ENCODE measurements at places on chromosomes 2 and 18. TPM values are rescaled to one million over a fixed set of nuclear protein-coding genes. Genes with fewer than 3 reads are reported as not detected.

Gene NEURL3
- not detected for total RNA-seq

Gene ACMSD
- total RNA-seq, result not detected

- DNase-seq, result peak; percentile 66
These were observed 249.5 kb upstream of the TANK start for GRCh38 chr2:160910681-160911080.

GRCh38 chr2:162301151-162301804 is 17.2 kb downstream of the IFIH1 start:
- DNase-seq, result peak; percentile 75

GRCh38 chr18:11553098-11553940 is 56.1 kb upstream of the SLC35G4 start:
- peak; percentile 59 for DNase-seq

DNA sequence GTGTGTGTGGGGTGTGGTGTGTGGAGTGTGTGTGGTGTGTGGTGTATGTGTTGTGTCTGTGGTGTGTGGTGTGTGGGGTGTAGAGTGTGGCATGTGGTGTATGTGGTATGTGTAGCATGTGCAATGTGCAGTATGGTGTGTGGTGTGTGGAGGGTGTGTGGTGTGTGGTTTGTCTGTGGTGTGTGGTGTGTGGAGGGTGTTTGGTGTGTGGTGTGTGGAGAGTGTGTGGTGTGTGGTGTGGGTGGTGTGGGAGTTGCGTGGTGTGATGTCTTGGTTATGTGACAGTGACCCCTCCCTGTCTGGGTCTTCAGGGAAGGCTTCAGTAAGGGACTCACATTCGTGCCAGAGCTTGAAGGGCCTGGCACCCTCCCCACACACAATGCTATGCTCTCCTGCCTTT is 718.2 kb upstream of the SOX11 start:
- DNase-seq, result no peak
